ENCODE measurements at places on chromosomes 16 and 17. TPM values are rescaled to one million over a fixed set of nuclear protein-coding genes. Genes with fewer than 3 reads are reported as not detected.

Gene SRR
- total RNA-seq, result 11.0 TPM

Gene SALL1
- total RNA-seq, result 0.56 TPM

Gene SYT17
- total RNA-seq, result 13.6 TPM

Gene IGF2BP1
- 58.9 TPM for total RNA-seq

Gene ODAD4
- total RNA-seq, result 1.8 TPM

Gene P2RX1
- not detected for total RNA-seq

Gene C17orf50
- not detected for total RNA-seq

Gene MSLN
- 4.2 TPM for total RNA-seq

Gene EPOP
- 15.5 TPM for total RNA-seq

Gene OR2C1
- total RNA-seq, result not detected

Gene WRAP53
- total RNA-seq, result 24.4 TPM

Gene COG4
- total RNA-seq, result 24.7 TPM

Gene ASIC2
- 2.0 TPM for total RNA-seq

Gene ST6GALNAC2
- 0.98 TPM for total RNA-seq

Gene PABPN1L
- not detected for total RNA-seq

Gene ARHGAP44
- total RNA-seq, result 3.1 TPM

Gene NGFR
- total RNA-seq, result 0.90 TPM

Gene MEOX1
- not detected for total RNA-seq

Gene UMOD
- total RNA-seq, result not detected

Data from A549 treated with ZK216348 at 1 μM for 4 hours (cell line).